Activated T-cell treated with anti-CD3 and anti-CD28 coated beads, Interleukin-2, amount 50 U/mL, for 1 hour (primary cell): ENCODE measurements at places on chromosomes 3 and 15.

DNA sequence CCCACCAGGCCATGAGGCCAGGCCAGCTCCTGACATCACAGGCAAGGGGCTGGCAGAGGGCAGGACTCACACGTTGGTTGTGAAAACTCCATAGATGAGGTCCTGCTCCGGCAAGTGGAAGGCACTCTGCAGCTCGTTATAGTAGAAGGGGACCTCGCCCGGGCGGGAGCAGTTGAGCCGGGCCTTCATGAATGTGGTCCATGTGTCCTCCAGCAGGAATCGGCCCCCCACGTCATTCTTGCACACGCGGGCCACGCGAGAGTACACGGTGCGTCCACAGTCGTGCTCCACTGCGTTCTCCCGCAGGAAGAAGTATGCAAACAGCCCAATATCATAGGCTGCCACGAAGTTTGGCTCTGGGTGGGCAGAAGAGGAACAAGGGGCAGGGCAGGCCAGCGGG lies 101.2 kb downstream of the SEMA5B start:
- no peak for DNase-seq

DNA sequence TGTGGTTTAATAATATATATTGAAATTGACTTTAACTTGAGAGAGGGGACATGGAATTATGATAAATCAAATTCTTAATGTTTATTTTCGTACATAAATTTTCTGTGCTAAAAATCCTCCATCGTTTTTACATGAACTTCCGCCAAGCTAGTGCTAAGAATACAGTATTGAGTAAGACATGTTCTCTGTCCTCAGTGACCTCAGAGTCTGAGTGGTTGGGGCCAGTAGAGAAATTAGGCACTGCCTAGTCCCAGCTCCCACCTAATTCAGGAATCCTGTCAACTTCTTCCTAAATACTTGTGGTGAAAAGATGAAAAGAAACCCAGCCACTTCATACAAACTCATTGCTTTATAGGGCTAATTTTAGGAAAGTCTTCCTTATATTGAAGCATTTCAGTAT lies 110.3 kb downstream of the PPP2R3A start:
- no peak for DNase-seq

GRCh38 chr3:58874248-58874741 lies 175.5 kb downstream of the CFAP20DC start:
- no peak for DNase-seq

DNA sequence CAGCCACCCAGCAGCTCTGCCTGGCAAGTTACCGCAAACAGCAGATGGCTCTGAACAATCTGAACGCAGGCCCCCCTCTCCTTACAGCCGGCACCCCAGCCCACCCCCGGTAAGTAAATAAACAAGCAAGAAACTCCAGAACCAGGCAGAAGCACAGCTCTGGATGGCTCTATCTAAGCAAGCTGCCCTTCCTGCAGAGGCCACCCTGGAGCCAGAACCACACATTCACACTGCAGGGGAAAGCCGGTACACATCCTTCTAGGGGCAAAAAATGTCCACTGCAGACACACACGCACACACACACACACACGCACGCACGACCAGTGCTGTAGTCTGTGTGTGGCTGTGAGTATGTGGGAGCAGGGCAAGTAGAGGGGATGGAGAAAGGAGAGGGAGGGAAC lies 63.9 kb downstream of the ADCY5 start:
- DNase-seq, result no peak

DNA sequence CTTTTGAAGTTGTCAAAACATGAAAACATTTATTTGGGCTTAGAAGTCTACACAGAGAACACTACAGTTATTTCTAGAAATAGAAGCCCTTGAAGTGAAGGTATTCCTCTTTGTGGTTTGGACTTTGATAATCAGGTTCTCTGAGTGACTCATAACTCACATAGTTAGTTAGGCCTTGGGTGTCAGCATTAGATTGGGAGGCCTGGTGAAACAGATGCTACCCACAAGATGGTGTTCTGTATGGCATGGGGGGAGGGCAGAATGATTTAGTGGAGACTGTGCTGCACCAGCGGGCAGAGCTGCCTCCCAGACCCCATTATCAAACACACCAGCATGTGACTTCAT lies 108.9 kb upstream of the ETV5 start:
- no peak for DNase-seq

DNA sequence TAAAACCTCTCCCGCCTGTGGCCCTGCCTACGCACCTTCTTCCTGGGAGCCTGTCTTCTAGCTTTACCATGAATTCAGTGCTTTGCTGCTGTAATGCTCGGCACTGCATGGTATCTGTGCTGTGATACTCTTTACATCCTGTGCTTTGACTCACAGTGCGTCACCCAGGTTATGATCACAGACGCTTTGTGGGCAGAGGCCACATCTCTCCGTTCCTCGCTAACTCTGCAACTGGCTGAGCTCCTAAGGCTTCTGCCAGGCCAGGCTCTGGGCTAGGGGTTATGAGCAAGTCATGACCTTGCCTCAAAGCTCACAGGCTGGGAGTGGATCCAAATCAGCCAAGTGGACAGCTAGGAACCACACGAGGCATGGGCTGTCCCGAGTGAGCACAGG lies 23.2 kb downstream of the SPTBN5 start:
- DNase-seq, result peak; percentile 64

DNA sequence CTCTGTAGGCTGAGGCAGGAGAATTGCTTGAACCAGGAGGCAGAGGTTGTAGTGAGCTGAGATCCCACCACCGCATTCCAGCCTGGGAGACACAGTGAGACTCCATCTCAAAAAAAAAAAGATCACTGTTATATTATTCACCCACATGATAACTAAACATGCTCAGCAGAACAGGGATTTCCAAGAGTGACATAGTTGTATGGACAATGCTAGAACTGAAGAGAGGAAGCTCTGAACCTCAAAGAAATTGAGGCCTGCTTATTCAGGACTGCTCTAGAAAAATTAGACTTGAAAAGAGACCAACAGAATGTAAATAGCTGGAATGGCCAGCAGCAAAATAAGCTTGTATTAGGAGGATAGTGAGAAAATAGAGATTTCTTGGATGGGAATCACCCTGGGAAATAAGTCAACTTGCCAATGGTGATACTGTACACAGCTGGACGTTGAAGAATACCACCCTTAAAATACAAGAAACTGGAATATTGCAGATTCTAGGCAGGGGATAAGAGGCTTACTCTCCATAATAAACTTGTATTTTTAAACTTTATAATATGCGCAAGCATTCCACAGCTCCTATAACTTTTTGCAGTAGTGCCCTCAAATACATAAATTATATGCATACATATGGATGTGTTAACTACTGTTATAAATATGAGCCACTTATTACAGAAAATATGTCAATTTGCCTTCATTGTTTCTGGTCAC lies 28.2 kb downstream of the PIK3CB start:
- DNase-seq, result no peak

DNA sequence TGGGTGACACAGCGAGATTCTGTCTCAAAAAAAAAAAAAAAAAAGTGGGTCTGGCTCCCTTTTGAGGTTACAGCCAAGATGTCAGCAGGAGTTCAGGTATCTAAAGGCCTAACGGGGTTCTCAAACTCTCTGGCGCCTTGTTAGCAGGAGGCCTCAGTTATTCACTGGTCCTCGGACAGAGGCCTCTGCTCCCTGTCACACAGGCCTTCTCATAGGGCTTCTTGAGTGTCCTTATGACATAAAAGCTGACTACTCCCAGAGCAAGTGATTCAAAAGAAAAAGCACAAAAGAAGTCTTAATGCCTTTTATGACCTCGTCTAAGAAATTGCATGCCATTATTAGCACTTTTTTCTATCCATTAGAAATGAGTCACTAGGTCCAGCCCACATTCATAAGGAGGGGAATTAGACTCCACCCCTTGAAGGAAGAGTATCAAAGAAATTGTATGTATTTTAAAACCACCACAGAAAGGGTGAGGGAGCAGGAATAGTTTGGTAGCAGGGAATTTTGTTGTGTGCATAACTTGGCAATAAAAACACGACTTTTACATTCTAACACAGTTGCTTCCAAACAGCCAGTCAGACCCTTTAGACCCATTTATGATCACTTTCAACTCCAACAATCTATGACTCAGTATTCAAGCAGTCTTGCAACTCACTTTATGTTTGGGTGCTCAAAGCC lies 90.3 kb downstream of the MEX3B start:
- DNase-seq, result no peak

- DNase-seq, result no peak
Observed at GRCh38 chr15:67790610-67791319, 34.5 kb upstream of the SKOR1 start.

- DNase-seq, result no peak
Observed at GRCh38 chr3:45687828-45688193, 1.4 kb upstream of the SACM1L start.
